ENCODE measurements at places on chromosomes 6 and 20.

DNA sequence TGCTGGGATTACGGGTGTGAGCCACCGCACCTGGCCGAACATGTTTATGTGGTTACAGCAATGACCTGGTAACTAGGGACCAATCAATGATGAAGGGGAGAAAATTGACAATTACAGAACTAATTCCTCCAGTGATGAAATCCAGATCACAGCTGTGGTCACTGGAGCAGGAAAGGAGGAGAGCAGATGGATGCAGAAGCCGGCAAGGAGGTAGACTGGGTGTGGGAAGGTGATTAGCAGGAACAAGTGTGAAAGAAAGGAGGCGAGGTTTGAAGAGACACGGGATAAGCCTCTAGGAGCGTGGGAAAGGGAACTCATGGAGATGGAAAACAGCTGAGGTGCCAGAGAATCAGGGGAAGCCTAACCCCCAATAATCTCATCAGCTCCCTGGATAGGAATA lies 17.2 kb upstream of the SPAG4 start:
- DNase-seq: no peak

GRCh38 chr6:165744555-165745228 lies 81.7 kb upstream of the PDE10A start:
- DNase-seq: no peak

DNA sequence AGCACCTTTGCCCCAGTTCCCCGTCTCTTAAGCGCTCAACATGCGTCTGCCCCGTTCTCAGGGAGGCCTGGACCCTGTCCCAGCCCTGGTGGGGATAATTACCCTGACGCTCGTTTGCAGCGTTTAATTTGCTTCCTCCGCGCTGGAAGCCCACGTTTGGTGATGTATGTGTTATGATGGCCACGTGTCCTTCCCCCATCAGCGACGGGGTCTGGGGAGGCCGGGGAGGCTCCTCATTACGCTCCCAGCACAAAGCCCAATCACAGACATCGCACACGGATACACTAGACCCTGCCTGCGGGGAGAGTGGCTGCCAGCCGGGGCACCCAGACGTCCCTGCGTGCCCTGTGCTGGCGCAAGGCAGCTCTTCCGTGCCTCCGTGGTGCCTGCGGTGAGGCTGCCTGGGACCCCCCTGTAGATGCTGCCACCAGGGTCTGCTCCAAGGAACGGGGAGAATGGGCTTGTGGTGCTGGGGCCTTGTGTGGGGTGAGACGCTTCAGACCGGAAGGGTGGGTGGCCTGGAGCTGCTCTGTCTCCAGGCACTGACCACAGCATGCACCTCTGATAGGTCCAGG lies 10.2 kb upstream of the CHRNA4 start:
- DNase-seq: no peak

DNA sequence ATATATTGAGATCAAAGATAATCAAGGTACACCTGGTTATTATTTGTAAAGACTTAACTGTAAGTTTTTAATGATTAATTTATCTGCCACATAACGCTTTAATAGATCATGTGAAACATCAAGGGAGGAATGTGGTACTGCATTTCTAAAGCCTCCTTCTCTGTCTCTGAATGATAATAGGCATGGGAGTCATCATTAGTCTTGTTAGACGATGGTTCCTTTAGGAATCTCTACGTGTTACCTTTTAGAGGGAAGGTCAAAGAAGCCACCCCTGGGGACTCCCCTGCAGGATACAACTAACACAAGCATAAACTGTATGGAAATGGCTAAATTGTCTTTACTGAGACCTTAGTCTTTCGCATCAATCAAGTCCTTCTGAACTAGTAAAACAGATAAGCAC lies 173.6 kb upstream of the MCHR2 start:
- no peak for DNase-seq

DNA sequence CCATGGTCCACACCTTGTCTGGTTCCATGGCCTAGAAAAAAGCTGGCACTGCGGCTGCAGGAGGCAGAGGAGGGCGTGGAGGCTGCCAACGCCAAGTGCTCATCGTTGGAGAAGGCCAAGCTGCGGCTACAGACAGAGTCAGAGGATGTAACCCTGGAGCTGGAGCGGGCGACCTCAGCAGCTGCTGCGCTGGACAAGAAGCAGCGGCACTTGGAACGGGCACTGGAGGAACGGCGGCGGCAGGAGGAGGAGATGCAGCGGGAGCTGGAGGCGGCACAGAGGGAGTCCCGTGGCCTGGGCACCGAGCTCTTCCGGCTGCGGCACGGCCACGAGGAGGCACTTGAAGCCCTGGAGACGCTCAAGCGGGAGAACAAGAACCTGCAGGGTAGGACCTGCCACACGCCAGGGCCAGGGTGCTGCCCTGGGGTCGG lies 43.4 kb downstream of the MYH7B start:
- DNase-seq: no peak

DNA sequence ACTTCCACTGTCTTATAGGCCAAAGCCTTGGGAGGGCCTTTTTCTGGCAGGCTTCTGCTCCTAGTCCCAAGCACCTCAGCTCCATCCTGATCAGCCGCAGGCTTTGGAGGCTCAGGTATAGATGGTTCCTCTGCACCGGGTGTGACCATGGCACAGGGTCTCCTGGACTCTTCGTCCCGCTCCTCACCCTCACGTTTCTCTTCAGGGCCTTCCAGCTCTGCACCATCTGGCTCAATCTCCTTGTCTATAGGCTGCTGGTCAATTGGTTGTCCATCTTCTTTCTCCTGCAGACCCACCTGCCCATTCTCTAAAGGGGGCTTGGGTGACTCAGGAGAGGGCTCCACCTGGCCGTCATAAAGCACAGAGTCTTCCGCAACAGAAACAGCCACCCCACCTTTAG lies 37.0 kb downstream of the BFSP1 start:
- DNase-seq: no peak

Data from CD4-positive, alpha-beta T cell treated with Interferon alpha-2 for 1 hour (primary cell).